Neural progenitor cell (in vitro differentiated cells): ENCODE measurements at places on chromosomes 13 and 19.

DNA sequence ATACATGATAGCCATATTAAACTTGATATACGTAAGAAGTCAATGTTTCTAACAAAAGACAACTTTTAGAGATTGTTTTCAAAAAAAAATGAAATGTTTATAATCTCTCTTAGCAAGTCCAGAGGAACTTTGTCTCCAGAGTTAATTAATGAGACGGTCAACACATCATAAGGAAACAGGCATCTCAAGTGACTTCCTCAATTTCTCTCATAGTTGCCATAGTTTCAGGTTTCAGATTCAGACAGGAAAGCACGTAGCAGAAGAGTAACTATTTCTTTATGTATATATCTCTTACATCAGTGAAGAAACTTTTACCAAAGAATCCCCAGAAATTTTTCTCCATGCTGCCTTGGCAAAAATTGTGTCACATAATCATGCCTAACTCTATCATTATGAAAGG is 159.6 kb upstream of the ATXN8OS start:
- DNase-seq: no peak

GRCh38 chr13:103324641-103325040 is 258.4 kb upstream of the SLC10A2 start:
- DNase-seq: no peak

DNA sequence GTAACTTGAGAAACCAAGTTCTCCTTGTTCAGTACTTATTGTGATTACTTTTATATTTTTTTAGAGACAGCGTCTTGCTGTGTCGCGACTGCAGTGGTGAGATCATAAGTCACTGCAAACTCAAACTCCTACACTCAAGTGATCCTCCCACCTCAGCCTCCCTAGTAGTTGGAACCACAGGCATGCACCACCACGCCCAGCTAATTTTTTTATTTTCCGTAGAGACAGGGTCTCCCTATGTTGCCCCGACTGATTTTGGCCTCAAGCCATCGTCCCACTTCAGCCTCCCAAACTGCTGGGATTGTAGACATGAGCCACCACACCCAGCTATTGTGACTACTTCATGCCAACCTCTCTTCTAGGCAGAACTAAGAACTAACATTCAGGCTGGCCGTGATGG is 8.3 kb downstream of the C19orf53 start:
- DNase-seq: no peak

- DNase-seq: no peak
These were observed 2.6 kb downstream of the CIRBP start for GRCh38 chr19:1271528-1272422.
